ENCODE measurements at places on chromosomes 6 and 20. TPM values are rescaled to one million over a fixed set of nuclear protein-coding genes. Genes with fewer than 3 reads are reported as not detected.

Gene GSTA3
- 0.69 TPM for total RNA-seq

Gene LAMA5
- total RNA-seq = 12.9 TPM

Gene HTR1B
- 9.2 TPM for total RNA-seq

Gene FAM83B
- total RNA-seq = 0.23 TPM

Gene CRISP2
- 1.6 TPM for total RNA-seq

Gene STMND1
- total RNA-seq = 0.92 TPM

Gene CYP24A1
- 1.2 TPM for total RNA-seq

Gene ULBP1
- total RNA-seq = 0.23 TPM

Gene COL20A1
- 3.7 TPM for total RNA-seq

Gene RAD21L1
- total RNA-seq = not detected

Gene MUC21
- total RNA-seq = not detected

Gene RPRD1B
- 36.7 TPM for total RNA-seq

Gene PNPLA1
- not detected for total RNA-seq

Gene STX11
- 1.4 TPM for total RNA-seq

Gene ZSWIM3
- total RNA-seq = 13.8 TPM

Gene ARHGAP18
- 14.1 TPM for total RNA-seq

Gene HLA-G
- total RNA-seq = not detected

Gene KIF25
- total RNA-seq = not detected

Gene DNAAF9
- 42.0 TPM for total RNA-seq

Gene XKR7
- total RNA-seq = 10.1 TPM

Gene PAQR8
- 27.9 TPM for total RNA-seq

Gene CHRNA4
- 26.5 TPM for total RNA-seq

Gene TUBB2B
- total RNA-seq = 2,535 TPM

Gene TENT5A
- 13.1 TPM for total RNA-seq

Gene ZC2HC1B
- not detected for total RNA-seq

Gene OSER1
- total RNA-seq = 36.0 TPM

Gene MOCS1
- total RNA-seq = 9.5 TPM

Gene LBP
- not detected for total RNA-seq

Gene RPS10
- total RNA-seq = 835 TPM

Gene RALGAPB
- total RNA-seq = 49.6 TPM
